ENCODE measurements at places on chromosomes 2 and 18.

DNA sequence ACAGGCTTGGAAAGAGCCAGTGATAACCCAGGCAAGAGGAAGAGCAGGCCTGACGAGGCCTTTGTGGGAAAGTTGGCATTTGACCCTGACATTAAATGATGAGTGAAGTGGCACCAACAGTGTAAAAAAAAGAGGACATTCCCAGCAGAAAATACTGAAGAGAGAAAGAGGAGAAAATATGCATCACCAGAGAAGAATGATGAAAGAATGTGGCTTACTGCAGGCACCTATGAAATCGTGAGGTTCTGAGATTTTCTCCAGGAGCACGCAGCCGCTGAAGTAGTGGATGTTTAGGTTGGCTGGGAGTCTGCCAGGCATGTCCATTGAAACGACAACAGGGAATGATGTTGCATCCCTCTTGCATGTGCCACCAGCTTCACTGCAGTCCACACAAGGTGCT lies 13.8 kb downstream of the EHD3 start:
- no peak for DNase-seq

DNA sequence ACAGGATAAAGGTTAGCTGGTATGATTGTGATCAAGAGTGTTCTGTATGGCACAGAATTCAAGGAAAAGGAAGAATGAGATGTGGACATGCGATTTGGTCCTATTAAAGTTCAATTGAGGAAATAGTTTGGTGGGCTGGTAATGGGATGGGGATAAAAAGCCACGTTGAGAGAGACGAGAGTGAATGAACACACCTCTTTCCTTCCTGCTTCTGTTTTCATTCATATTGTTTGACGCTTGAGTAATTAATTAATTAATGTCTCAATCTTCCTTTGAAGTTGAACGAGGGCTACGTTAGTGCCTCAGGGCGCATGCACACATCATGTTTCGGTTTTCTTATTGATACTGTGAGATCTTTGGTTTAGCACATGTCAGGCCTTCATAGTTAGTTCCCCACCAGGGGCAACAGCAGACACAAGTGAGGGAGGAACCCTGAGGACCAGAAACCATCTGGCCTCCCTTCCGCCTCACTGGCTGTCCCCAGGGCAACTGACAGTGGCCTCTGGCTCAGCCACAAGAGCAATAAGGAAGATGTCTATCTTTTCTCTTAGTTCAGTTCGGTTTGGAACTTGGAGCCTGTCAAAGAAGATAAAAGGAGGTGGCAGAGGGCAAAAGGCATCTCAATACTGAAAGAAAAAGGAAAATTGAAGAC lies 116.0 kb downstream of the LIPG start:
- no peak for DNase-seq

GRCh38 chr18:66209656-66210055 lies 394.2 kb downstream of the CDH19 start:
- DNase-seq = no peak

- DNase-seq = no peak
These were observed 24.8 kb upstream of the RPE start for GRCh38 chr2:209977386-209978239.

DNA sequence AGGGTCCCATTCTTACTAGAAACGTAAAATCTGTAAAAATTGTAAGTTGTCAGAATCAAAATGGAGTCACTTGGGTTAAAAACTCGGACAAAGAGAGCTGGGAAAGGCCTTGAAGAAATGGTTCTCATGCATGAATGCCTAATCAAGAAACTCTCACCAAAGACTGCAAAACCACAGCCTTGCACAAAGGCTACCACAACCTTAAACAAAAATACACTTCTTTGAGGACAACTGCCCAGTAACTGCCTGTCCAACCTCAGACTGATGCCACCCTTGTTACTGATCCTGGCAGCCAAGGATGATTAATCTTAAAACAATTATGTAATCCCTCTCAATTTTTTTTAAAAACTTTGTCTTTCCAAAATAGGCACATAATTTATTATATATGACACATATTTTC lies 299.3 kb downstream of the CCDC85A start:
- DNase-seq = no peak

Measured in heart right ventricle (tissue), 16 donors.